Suprapubic skin (tissue), 4 donors: ENCODE measurements at places on chromosomes 3 and 15.

DNA sequence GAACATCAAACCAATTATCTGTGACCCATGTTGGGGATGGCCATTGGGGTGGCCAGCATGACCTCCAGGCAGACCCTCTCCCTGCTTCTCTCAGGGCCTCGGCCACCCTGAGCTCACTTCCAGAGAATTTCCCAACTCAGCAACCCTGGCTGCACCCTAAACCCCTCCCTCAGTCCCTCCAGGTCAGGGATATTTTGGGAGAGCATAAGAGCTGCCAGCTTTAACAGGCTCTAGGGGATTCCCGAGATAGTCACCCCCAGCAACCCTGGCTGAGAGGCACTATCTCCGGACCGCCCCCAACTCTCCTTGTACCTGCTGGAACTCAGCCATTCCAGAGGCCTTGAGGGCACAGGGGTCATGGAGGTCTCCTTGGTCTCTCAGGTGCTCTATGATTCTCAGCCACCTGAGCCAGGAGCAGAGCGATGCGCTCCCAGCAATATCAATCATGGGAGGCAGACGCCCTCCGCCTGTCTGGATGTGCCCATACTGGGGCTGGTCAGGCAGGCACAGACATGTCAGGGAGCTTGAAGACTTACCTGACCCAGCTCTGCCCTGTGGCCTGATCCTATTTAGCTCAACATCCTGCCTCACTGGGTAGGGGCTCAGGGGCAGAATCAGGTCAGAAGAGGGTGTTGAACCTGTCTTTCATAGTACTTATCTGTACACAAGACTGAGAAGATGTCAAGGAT is 34.9 kb upstream of the CILP start:
- no peak for DNase-seq
- H3K36me3 ChIP-seq = peaks cover 6% of the 10 kb centered on the region
- H3K4me1 ChIP-seq = peaks cover 32% of the 10 kb centered on the region

- peaks cover 4% of the 10 kb centered on the region for H3K4me1 ChIP-seq
- H3K36me3 ChIP-seq = peaks cover 70% of the 10 kb centered on the region
- H3K27ac ChIP-seq = no peak overlapping the region
- H3K4me3 ChIP-seq = no peak overlapping the region
- DNase-seq = no peak
- H3K27me3 ChIP-seq = no peaks in the 10 kb centered on the region
Measured at GRCh38 chr3:155921486-155921885, 51.0 kb downstream of the GMPS start.

DNA sequence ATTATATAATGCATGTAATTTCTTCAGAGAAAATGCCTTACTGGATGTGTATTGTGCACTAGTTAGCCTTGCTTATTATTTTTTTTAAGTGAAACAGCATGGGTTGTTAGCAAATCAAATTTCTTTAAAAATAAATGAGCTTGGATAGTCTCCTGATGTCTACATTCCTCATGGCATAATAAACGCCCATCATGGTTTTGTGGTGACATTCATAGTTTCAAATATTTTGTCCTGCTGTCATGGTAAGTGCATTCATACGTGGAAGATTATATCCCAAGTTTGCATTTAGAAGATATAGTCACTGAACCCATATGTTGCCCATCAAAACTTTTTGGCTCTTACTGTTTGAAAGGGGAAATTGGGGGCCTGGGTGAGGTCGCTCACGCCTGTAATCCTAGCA is 130.7 kb downstream of the ALCAM start:
- no peak overlapping the region for H3K27ac ChIP-seq
- no peaks in the 10 kb centered on the region for H3K36me3 ChIP-seq
- H3K4me1 ChIP-seq = no peaks in the 10 kb centered on the region
- H3K4me3 ChIP-seq = no peak overlapping the region

- DNase-seq = no peak
- peaks cover 56% of the 10 kb centered on the region for H3K36me3 ChIP-seq
- no peak overlapping the region for H3K27ac ChIP-seq
- H3K27me3 ChIP-seq = no peaks in the 10 kb centered on the region
- no peak overlapping the region for H3K4me3 ChIP-seq
- H3K4me1 ChIP-seq = no peaks in the 10 kb centered on the region
Measured at GRCh38 chr3:16319307-16319706, 54.3 kb downstream of the OXNAD1 start.

DNA sequence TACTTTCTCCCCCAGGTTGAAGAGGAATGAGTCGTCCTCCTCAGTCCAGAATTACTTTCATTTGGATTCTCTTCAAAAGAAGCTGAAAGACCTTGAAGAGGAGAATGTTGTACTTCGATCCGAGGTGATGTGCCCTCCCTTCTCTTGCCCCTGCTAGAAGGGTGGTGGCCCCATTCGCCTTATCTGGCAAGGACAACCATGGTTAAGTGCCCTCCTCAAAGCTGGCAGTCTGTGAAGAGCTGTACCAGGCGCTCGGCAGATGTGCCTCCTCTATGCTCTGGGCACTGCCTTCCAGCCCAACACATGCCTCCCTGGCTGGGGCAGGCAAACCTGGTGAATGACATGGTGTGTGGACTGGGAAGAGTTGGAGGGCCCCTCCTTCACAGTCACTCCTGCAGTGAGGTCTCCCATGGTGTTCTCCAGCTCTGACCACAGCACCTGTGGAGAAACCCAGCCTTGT is 77.0 kb downstream of the CCK start:
- peaks cover 49% of the 10 kb centered on the region for H3K36me3 ChIP-seq
- no peaks in the 10 kb centered on the region for H3K27me3 ChIP-seq
- no peak overlapping the region for H3K27ac ChIP-seq
- peaks cover 8% of the 10 kb centered on the region for H3K4me1 ChIP-seq
- no peak for DNase-seq
- H3K4me3 ChIP-seq = no peak overlapping the region

DNA sequence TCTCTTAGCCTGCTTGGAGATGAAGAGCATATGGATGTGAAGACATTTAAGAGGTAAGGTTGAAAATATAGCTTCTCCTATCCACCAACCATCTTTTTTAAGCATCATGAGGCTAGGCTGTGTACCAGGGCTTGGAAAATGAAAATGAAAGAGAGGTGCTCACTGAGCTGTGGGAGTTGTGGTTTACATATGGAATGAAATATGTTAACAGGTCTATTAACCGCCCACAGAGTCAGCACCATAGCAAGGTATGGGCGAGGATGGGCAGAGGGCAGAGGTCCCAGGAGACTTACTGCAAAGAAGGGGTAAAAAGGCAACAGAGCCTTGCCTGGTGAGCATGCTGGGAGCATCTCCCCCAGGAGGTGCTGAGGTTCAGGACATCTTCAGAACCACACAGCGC is 273.1 kb downstream of the GABRG3 start:
- no peak overlapping the region for H3K4me3 ChIP-seq
- no peak overlapping the region for H3K27ac ChIP-seq
- H3K36me3 ChIP-seq = no peaks in the 10 kb centered on the region

GRCh38 chr15:42490291-42490670 is 660 bp downstream of the ZNF106 start:
- no peaks in the 10 kb centered on the region for H3K36me3 ChIP-seq
- peak overlapping the region; percentile 94 for H3K27ac ChIP-seq
- H3K4me1 ChIP-seq = peaks cover 42% of the 10 kb centered on the region
- peak overlapping the region; percentile 83 for H3K4me3 ChIP-seq
- no peaks in the 10 kb centered on the region for H3K27me3 ChIP-seq

DNA sequence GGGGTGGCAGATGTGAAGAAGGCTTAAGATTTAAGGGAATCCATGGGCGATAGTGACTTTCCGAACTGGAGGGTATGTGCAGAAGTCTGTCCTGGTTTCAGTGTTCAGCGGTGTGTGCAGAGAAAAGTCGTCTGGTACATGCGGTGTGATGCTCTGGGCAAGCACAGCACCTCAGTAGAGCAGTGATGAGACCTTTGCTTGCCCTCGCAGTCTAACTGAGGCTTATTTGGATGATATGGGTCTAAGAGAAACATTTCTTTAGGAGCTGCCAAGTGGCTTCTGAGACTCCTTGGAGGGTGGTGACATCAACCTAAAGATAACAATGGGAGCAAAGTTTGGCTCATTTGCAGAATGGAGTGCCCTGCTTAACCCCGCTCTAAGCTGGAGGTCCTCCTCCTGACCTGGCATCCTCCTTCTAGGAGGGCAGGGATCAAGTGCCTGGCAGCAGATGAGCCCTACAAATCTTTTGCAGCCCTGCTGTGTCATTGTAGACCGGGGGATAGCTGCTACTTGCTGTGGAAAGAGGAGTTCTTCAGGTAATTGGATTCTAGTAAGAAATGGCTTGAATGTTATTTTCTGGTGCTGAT is 228.1 kb upstream of the AZI2 start:
- H3K27ac ChIP-seq = no peak overlapping the region
- peak overlapping the region; percentile 58 for H3K4me3 ChIP-seq
- no peak for DNase-seq
- H3K4me1 ChIP-seq = peaks cover 22% of the 10 kb centered on the region
- H3K36me3 ChIP-seq = no peaks in the 10 kb centered on the region

DNA sequence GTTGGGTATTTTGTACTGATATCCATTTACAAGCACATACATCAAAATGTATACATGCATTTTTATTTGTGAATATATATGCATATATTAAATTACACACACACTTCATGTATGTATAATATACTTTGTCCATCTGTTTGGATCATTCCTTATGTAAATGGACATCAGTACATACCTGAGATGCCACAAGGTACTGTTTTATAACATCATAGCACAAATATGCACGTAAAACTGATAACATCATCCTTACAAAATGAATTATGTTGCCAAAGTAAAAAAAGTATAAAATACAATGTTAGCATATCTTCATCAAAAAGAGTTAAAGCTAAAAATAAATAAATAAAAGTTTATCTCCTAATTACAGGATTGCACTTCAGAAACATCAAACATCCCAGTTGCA is 634.8 kb upstream of the UBE2E2 start:
- no peaks in the 10 kb centered on the region for H3K4me1 ChIP-seq
- H3K4me3 ChIP-seq = no peak overlapping the region
- H3K27ac ChIP-seq = no peak overlapping the region

DNA sequence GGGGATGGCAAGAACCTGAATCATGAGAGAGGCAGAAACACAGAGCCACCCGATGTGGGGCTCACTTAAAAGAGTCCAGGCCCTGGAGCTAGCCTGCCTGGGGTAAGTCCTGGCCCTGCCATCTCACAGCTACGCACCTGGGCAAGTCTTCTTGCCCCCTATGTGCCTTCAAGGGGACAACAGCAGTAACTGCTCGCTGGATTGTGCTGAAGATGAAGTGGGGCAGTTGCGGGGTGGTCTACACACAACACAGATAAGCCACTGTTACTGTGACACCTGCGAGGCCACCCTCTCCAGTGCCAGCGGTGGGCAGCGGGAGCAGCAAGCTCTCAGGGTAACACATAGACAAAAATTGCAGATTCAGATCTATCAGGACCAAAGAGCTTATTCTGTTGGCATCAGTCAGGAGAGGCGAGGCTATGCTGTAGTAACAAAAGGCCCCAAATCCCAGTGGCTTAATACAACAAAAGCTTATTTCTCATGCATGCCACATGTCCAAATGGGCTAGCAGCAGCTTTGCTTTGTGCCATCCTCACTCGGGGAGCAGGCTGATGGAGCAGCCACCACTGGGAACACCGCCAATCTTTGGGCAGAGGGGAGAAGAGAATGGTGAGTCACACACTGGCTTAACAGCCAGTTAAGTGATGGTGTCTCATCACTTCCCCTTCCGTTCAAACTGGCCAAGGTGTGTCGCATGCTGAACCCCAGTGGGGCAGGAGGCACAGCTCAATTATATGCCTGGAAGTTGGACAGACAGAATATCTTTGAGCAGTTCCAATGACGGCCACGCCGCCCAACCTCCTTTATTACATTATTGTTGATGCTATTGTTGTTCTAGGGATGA is 78.3 kb downstream of the WNT7A start:
- no peaks in the 10 kb centered on the region for H3K4me1 ChIP-seq
- H3K4me3 ChIP-seq = no peak overlapping the region
- no peak overlapping the region for H3K27ac ChIP-seq
- H3K27me3 ChIP-seq = peaks cover 16% of the 10 kb centered on the region
- peak; percentile 49 for DNase-seq

- H3K27ac ChIP-seq = no peak overlapping the region
- H3K27me3 ChIP-seq = no peaks in the 10 kb centered on the region
- H3K4me1 ChIP-seq = no peaks in the 10 kb centered on the region
Measured at GRCh38 chr3:132180337-132180791, 136.8 kb upstream of the ACP3 start.

- peaks cover 16% of the 10 kb centered on the region for H3K4me1 ChIP-seq
- peak overlapping the region; percentile 28 for H3K27ac ChIP-seq
- H3K27me3 ChIP-seq = no peaks in the 10 kb centered on the region
- no peak for DNase-seq
- H3K36me3 ChIP-seq = peaks cover 5% of the 10 kb centered on the region
Measured at GRCh38 chr3:123687286-123687685, 102.4 kb upstream of the HACD2 start.

DNA sequence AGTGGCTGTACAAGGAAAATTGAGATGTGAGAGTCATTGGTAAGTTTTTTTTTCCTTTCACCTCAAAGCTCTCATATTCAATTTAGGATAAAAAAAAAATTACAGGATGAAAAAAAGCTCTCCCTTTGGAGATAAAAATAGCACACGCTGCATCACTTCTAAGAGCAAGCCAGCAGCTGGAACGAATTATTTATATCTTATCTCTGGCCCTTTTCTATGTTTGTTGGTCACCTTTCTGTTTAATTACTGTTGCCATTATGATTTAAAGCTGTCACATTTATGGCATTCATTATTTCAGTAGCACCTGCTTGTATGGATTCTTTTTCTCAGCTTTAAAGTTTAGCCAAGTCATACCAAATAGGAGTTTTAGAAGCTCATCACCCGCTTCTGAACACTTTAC is 171.6 kb upstream of the PDZRN3 start:
- H3K27ac ChIP-seq = no peak overlapping the region
- no peaks in the 10 kb centered on the region for H3K4me1 ChIP-seq
- no peaks in the 10 kb centered on the region for H3K36me3 ChIP-seq
- no peak for DNase-seq

- no peaks in the 10 kb centered on the region for H3K4me1 ChIP-seq
- H3K27me3 ChIP-seq = no peaks in the 10 kb centered on the region
- no peak overlapping the region for H3K27ac ChIP-seq
- H3K36me3 ChIP-seq = no peaks in the 10 kb centered on the region
- no peak for DNase-seq
- H3K4me3 ChIP-seq = no peak overlapping the region
Measured at GRCh38 chr3:60528651-60529050, 722.6 kb downstream of the FHIT start.

GRCh38 chr3:133901083-133901482 is 5.4 kb upstream of the RAB6B start:
- H3K4me1 ChIP-seq = peaks cover 3% of the 10 kb centered on the region
- H3K36me3 ChIP-seq = no peaks in the 10 kb centered on the region
- peaks cover 6% of the 10 kb centered on the region for H3K27me3 ChIP-seq
- no peak overlapping the region for H3K4me3 ChIP-seq

- no peak overlapping the region for H3K27ac ChIP-seq
- H3K4me1 ChIP-seq = no peaks in the 10 kb centered on the region
- H3K4me3 ChIP-seq = no peak overlapping the region
Measured at GRCh38 chr3:183381179-183381578, 47.2 kb downstream of the MCF2L2 start.

GRCh38 chr3:61236556-61236955 is 14.7 kb downstream of the FHIT start:
- no peak overlapping the region for H3K4me3 ChIP-seq
- H3K27ac ChIP-seq = no peak overlapping the region
- H3K4me1 ChIP-seq = no peaks in the 10 kb centered on the region
- H3K36me3 ChIP-seq = no peaks in the 10 kb centered on the region
- DNase-seq = no peak
- H3K27me3 ChIP-seq = no peaks in the 10 kb centered on the region
